ENCODE measurements at places on chromosomes 2 and 18. TPM values are rescaled to one million over a fixed set of nuclear protein-coding genes. Genes with fewer than 3 reads are reported as not detected.

DNA sequence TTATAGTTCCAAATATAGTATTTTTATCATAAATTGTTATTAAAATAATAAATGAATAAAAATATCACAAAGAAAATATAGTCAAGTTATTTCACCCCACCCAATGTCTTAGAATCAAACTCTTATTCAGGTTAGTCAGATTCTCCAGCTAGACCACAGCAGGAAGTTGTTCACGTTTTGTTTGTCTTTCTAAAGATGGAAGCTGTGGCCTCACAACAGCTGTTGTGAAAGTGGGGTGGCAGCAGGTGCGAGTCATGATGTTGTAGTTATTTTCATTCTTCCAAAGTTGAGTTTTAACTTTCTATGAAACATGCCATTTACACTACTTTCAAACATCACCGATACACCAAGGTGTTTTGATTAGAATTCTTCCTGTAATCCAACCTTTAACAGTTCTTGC is 272.9 kb downstream of the SLC8A1 start:
- no peak for DNase-seq

GRCh38 chr2:64404743-64405142 is 49.2 kb upstream of the LGALSL start:
- peak; percentile 37 for DNase-seq

DNA sequence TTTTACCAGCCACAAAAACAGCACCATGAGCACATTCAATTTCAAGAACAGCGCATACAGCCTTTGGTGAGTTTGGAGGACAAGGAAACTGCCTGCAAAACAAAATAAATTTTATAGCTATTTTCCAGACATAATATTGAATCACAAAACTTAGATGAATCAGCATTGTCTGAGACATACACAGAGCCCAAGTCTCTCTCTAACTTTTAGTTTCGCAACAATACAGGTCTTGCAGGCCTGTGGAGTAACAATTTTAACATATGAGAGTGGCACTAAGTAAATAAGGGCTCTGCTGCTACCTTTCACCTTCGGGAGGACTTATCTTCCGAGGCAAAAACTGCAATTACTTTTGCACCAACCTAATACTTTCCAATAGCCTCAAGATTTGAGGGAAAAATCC is 56.1 kb upstream of the PEX13 start:
- no peak for DNase-seq

DNA sequence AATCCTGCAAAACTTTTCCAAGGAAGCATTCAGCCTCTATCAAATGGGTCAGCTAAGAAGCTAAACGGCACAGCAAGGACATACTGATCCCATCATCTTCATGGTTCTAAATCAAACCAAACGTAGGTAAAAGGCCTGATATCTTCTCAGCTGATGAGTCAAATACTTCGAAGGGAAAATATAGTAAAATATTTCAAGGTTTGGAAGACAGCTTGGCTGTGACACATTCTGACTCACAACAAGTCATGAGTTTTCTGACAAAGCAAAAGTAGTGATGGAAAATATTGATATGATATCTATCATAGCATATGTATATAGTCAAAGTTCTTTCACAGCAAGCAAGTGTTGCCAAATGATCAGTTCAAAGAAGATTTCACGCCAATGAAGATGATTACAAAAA is 31.5 kb downstream of the DOCK10 start:
- no peak for DNase-seq

NDUFV2 gene
- total RNA-seq, result 220 TPM
